Cardiac septum (tissue), 1 donor: ENCODE measurements at places on chromosomes 2 and 18. TPM values are rescaled to one million over a fixed set of nuclear protein-coding genes. Genes with fewer than 3 reads are reported as not detected.

Gene MTIF2
- 40.8 TPM for total RNA-seq

Gene CFC1
- total RNA-seq, result not detected

Gene AQP12A
- total RNA-seq, result not detected

Gene FMNL2
- total RNA-seq, result 6.2 TPM

Gene MC2R
- total RNA-seq, result not detected

Gene CROCC2
- total RNA-seq, result not detected

Gene ABCB11
- 0.03 TPM for total RNA-seq

Gene DTNA
- 208 TPM for total RNA-seq
